Stimulated activated CD4-positive, alpha-beta T cell treated with anti-CD3 and anti-CD28 coated beads, Interleukin-15, amount 100 ng/mL, for 1 hour (primary cell): ENCODE measurements at places on chromosomes 12 and 14.

GRCh38 chr14:78530078-78530477 lies 359.9 kb downstream of the NRXN3 start:
- no peak for DNase-seq

DNA sequence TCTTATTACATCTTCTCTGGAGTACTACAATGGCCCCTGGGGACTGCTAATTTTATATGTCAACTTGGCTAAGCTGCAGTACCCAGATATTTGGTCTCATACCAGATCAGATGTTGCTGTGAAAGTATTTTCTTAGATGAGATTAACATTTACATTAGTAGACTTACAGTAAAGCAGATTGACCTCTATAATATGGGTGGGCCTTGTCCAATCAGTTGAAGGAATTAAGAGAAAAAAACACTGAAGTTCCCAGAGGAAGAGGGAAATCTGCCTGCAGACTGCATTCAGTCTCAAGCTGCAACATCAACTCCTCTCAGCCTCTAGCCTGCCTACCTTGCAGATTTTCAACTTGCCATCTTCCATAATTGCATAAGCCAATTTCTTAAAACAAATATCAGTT lies 430.1 kb downstream of the MED13L start:
- DNase-seq = no peak

GRCh38 chr12:45216983-45217485 lies 1.1 kb downstream of the ANO6 start:
- no peak for DNase-seq

DNA sequence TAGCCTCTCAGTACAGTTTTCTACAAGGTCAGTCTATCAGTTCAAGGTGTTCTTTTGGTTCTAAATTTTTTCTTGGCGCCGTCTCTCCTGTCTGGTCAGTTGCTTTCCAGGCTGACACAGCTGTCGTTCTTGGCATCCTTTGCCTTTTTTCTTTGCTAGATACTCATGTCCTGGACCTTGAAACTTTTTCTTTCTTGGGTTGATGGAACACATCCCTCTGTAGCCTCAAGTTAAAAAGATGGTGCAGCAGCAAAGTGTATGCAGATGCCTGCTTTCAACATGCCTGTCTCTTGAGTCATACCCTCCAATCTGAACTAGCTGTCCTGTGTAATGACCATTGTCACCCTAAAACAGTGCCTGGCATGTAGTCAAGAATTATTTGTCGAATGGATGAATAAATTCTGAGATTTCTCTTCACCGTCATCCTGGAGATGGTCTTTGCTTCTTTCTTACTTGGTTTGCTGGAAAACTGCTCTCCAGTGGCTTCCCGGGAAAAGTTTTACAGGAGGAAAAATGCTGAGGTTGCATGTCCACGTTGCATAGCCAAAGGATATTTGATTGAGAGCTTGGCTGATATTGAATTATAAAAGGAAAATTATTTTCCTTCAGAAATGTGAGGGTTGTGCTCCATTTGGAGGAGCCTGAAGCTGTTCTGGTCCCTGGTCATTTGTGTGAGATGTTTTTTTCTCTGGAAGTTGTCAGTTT lies 4.6 kb downstream of the NYNRIN start:
- no peak for DNase-seq

- DNase-seq = no peak
Observed at GRCh38 chr12:105667973-105668743, 337.7 kb downstream of the C12orf75 start.

GRCh38 chr14:86450085-86450484 lies 920.1 kb downstream of the FLRT2 start:
- DNase-seq = no peak

DNA sequence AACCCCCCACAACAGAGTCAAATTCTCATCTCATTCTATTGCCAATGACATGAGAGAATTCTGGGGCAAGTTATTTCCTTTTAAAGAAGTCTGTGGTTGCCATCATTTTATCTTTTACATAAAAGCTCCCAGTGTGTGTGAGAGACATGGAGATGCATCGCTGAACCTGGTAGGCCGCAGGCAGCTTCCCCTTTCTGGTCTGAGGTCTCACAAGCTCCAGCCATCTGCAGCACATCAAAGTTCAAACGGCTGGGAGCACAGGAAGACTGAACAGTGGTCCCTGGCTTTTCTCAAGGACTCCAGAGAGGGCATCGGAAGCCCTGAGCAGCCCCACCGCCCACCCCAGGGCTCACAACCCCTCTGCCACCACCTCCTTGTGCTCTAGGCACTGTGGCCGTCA lies 141.7 kb downstream of the RIMBP2 start:
- DNase-seq = no peak

DNA sequence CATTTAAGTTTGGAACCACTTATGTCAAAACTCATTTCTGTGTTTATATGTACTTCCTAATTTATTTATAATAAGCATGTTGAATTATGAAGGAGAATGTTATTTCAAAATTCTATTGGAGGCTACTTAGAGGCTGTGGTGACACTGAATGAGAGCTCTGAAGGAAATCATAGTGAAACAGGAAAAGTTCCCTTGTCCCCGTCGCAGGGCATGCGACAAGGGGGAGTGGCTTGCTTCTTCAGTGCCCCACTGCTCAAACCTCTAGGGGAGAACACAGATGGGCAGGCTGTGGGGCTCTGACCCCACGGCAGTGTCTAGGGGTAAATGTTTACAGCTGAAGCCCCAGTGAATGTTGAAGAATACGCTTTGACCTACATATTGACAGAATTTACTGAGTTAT lies 261.9 kb downstream of the RAD51B start:
- DNase-seq = no peak

GRCh38 chr12:123757561-123757960 lies 4.5 kb upstream of the DNAH10 start:
- DNase-seq = no peak

DNA sequence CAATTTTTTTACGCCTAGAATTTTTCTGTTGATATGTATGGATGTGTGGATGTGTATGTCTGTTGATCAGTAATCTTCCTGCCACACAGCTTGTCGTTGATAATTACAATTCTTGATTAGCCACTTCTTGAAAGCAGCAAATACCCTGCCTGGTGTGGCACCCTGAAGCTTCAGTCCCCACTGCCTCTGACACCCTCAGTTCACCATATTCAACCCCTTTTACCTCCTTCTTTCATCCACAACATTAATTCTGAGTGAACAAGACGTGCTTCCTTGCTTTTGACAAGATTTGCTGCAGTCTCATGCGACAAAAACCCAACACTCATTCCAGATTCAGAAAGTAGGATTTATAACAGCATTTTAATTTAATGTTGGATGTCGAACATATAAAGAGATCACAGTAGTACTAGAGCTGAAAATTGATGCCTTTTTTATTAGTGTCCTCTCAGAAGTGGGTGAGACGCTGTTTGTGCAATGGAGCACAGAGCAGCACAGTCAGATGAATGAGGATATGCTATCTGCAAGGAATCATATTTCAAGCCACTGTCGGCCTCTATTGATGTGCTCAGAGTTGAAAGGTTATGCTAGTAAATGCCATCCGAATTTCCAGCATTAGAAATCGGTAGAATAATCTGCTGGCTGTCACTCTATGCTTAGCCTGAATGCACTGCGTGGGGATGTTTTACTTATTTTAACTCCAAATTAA lies 383.7 kb downstream of the EGLN3 start:
- DNase-seq = no peak

GRCh38 chr12:125773033-125773640 lies 707.9 kb downstream of the AACS start:
- DNase-seq = no peak

DNA sequence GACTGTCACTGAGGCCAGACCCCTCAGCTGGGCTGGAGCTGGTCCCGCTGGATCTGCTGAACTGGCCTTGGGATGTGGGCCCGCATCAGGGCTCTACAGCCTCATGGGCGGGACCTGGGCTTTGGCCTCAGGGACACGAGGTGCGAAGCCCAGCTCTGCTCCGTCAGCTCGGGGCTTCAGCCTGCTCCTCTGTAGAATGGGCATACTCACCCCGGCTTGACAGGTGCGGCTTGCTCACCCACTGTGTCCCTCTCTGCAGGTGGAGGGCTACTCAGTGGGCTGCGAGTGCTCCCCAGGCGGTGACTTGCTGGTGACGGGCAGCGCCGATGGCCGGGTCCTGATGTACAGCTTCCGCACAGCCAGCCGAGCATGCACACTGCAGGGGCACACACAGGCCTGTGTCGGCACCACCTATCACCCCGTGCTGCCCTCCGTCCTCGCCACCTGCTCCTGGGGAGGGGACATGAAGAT lies 57.6 kb downstream of the BEGAIN start:
- DNase-seq = no peak

GRCh38 chr14:94213021-94213420 lies 38.9 kb downstream of the PPP4R4 start:
- no peak for DNase-seq

DNA sequence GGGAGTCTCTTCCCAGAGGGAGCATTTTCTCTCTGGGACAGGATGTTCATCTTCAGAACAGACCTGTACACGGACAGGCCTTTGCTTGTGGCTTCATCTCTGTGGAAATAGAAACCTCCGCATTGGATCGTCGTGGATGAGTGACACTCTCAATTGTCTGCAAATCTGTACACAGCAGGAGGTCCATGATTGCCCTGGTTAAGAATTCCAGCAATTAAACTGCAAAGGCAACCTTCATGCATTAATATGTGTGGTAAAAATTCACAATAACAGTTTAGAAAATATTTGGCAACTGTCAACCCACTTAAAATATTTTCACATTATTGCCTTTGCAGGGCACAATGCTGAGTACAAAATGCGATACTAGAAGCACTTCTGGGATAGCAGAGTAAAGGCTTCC lies 149.8 kb upstream of the SFSWAP start:
- no peak for DNase-seq

GRCh38 chr14:61388173-61388975 lies 67.0 kb downstream of the PRKCH start:
- DNase-seq = no peak

- no peak for DNase-seq
Observed at GRCh38 chr12:2648406-2648805, 146.4 kb upstream of the FKBP4 start.

GRCh38 chr14:53127151-53127550 lies 26.0 kb downstream of the DDHD1 start:
- no peak for DNase-seq

GRCh38 chr14:71437870-71438269 lies 494.4 kb upstream of the RGS6 start:
- no peak for DNase-seq

GRCh38 chr12:115871714-115872113 lies 405.8 kb downstream of the MED13L start:
- DNase-seq = no peak

DNA sequence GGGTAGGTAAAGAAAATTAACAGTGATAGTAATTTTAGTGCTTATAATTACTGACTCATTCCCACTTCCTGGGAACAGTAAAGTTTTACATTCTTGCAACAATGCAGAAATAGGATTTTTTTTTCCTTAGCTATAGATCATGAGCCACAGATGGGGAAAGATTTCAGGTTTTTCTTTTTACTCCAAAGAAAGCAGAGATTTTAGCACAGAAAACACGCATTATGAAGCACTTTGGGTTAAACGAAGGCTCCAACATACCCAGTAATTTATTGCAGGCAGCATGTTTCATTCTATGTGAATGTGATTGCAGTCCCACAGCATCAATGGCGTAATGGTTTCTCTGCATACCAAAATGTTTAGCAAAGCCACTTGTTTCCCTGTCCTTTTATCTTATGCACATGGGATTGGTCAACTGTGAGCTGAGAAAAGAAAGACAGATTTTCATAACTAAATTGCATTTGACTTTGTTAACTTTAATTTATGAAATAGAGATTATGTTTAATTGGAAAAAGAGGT lies 124.6 kb upstream of the E2F7 start:
- DNase-seq = no peak

GRCh38 chr12:4855121-4855924 lies 54.4 kb upstream of the KCNA1 start:
- DNase-seq = no peak

GRCh38 chr12:96986883-96987523 lies 79.9 kb downstream of the NEDD1 start:
- DNase-seq = no peak

- DNase-seq = no peak
Observed at GRCh38 chr14:81653626-81654025, 120.0 kb upstream of the SEL1L start.

DNA sequence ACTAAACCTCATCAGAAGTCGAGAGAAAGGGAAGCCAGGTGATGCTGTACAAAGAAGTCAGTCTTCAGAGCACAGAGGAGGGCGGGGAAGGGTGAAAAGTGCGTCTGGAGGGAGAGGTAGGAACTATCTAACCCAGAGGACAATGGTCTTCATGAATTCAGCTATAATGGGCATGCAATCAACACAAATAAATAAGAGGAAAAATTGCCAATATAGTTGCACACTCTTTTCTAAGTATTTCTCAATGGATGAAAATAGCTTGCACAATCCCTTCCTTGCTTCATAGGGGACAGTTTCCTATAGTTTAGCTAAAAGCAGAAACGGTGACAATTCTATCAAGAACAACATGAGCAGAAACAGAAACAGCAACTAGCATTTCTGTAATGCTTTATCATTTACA lies 931.2 kb downstream of the AACS start:
- DNase-seq = no peak

DNA sequence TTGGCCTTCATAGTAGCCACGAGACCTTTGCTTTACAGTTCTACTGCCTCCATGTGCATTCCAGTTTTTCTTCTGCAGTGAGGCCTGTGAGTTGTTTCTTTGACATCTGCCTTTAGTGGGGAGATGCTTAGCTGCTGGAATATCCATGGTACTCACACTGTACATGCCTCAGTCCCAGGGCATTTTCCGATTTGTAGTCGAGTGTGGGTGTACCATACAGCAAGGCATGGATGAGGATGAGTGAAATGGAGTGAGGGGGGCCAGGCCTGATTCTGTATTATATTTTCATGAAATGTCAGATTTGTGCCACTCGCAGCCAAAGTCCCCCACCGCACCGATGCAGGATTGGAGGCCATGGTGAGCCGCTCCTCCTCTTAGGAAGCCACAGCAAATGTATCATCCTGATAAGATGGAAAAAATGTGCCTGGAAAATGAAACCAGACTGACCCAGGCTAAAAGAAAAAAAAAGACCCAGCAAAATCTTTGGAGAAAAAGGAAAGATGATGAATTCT lies 173.0 kb downstream of the ADGRD1 start:
- no peak for DNase-seq

- no peak for DNase-seq
Observed at GRCh38 chr12:46522071-46522470, 149.5 kb upstream of the SLC38A2 start.
